Right ventricle myocardium superior (tissue), 1 donor: ENCODE measurements at places on chromosomes 5 and 9. TPM values are rescaled to one million over a fixed set of nuclear protein-coding genes. Genes with fewer than 3 reads are reported as not detected.

Gene NUTM2F
- not detected for total RNA-seq

Gene SLC6A19
- not detected for total RNA-seq

DNA sequence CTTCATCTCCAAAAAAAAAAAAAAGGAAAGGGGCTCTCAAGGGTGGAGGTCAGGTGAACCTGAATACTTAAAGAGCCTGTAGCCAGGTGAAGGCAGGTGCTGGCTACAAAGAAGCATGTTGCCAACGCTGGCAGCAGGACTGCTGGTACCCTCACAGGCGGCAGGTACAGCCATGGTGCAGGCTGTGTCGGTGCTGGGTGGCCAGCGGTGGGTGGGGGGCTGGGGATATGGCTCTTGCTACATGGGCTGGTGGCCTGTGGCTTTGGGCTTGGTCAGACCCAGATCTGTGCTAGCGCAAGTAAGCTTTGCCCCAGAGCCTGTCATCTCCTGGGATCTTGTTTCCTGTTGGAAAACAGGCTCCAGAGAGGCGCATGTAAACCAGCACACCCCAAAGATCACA is 86.3 kb upstream of the PHYKPL start:
- peak; percentile 15 for DNase-seq

- DNase-seq, result peak; percentile 64
Observed at GRCh38 chr9:16133556-16134227, 580.8 kb downstream of the CCDC171 start.

Gene PFN3
- total RNA-seq, result not detected

Gene EPB41L4B
- 9.9 TPM for total RNA-seq

Gene MAPKAP1
- total RNA-seq, result 122 TPM

- DNase-seq, result no peak
Observed at GRCh38 chr9:100583014-100583802, 5.3 kb downstream of the CAVIN4 start.

GRCh38 chr5:172525996-172526360 is 71.7 kb upstream of the SH3PXD2B start:
- DNase-seq, result no peak

Gene TMEM215
- not detected for total RNA-seq

DNA sequence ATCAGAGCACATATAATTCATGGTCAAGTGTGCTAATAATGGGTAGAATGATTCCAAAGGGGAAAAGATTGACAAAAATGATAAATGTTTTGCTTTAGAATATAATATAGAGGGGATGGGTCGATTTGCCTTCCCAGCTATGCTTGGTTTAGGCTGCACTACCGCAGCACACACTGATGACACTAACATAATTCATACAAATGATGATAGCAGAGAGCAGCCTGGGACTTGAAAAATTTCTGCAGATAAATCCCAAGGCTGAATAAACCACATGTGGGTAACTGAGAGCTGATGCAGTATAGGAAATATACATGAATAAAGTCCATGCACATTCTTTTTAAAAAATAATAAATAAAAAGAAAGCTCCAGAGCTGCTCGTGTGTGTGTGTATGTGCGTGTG is 54.5 kb downstream of the EFNA5 start:
- DNase-seq, result no peak

- DNase-seq, result no peak
Observed at GRCh38 chr9:129093602-129094386, 12.9 kb downstream of the DOLPP1 start.

DNA sequence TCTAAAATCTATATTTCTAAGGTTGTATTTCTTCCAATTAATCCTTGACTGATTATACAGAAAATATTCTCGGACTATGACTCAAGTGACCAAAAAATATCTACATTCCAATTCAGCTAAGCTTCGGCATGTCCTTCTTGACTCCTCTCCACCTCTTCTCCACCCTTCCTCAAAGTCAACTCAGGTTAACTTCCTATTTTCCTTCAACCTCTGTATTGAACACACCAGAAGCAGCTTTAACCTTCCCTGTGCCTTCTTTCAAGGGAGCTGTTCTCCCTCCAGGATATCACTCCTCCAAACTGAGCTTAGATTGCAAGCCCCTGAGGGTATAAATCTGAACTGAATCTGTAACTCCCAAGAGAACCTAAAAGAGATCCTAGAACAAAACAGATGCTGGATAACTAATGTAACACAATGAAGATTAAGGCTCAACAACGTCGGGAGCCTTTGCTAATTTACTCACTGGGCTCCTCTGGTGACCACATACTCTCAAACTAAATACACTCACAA is 1.1 kb downstream of the SLCO4C1 start:
- DNase-seq, result no peak

Gene TLX3
- total RNA-seq, result not detected

- DNase-seq, result no peak
Observed at GRCh38 chr9:31492229-31492628, 892.2 kb upstream of the ACO1 start.

DNA sequence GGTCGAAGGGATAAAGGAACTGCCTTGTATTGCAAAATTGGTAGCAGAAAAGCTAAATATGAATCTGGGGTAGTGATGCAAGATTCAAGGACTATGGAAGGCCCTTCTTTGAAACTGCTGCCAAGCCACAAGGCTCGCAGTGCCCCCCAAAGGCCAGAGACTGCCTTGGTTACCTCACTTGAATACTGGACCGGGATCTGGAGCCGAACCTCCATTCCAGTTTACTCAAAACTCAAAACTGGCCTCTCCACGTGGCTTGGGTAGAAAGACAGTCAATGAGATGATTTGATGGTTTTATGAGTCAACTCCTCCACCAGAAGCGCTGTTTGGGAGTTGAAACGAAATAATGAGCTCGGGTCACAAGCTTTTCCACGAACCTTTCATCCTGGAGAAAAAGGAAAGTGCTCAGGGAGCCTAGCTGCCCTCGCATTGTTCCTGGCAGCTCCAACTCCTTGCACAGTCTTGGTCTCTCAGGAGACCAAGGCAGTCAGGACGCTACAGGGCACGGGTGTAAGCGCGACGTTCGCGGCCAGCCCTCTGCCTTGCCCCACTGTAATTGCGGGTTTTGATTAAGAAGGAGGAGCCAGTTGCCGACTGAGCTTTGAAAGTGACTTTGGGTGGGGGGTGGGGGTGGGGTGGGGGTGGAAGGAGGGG is 2.8 kb downstream of the ST8SIA4 start:
- DNase-seq, result peak; percentile 46

Gene CD72
- total RNA-seq, result 0.59 TPM

Gene PCAT7
- total RNA-seq, result 0.08 TPM

DNA sequence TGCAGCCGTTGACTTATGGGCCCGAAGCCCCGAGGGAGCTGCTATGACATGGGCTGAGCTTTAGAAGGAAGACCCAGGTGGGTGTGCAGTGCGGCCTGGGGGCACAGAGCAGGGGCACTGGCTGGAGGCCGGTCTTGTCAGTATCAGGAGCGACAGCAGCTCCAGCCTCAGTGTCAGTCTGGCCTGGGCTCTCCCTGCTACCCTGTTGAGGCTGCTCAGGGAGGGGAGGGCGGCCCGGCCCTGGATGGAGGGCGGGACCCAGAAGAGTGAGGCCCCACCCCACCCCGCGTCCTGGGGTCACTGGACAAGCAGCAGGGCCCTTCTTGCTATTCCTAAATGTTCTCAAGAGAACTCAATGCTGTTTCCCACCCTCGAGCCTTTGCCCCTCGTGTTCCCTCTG is 18.0 kb downstream of the GFI1B start:
- no peak for DNase-seq

Gene SLC6A18
- not detected for total RNA-seq

DNA sequence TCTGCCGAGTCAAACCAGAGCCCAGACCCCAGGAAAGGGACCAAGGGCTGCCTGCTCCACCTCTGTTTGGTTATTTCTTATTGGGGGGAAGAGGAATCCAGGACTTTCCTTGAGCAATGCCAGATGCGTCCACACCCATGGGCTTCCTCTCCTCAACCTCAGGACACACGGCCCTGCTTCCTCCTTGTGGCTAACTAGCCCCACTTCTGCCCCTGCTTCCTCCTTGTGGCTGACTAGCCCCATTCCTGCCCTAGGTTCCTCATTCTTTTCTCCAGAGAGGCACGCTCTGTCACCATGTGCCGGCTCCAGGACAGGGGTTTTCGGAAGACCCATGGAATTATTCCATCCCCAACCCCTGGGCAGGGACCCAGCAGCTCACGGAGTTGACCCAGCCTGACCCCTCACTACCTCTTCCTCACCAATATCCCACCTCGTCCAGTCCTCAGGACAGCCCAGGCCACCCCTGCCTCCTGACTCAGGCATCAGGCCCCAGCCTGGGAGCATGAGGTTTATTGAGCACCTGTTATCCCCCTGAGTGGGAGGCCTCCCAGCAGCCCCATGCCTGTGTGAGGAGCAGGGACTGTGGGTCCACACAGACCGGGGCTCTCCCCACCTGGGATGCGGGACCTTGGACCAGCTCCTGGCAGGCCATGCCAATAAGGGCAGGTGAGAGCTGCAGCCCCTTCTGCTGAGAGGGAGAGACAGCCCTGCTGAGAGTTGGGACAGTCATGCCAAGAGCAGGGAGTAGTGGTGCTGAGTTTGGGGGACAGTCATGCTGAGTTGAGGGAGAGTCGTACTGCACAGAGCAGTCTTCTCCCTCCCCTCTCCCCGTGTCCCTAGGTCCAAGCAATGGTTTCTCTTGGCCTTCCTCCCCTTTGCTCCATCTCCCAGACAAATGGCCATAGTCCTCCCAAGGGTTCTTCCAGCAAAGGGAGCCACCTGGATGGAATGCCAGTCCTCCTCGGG is 11.8 kb upstream of the FCN1 start:
- DNase-seq, result peak; percentile 77
